ENCODE measurements at places on chromosomes 3 and 15.

DNA sequence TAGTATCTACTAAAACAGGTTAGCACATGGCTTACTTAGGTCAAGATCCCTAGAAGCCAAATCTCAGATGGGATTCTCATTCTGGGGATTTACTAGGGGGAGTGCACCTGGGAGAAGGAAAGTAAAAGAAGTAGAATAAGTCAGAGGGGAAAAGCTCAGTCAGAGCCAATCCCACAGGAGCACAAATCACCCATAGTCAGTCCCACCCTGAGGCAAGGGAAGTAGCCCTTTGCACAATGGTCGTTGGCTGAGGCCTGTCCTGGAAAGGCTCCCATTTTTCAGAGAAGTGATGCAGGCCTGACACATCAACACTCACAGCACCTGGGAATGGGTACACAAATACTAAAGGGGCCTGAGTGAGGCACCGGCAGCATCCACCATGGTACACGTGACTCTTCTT is 39.8 kb downstream of the SST start:
- DNase-seq = no peak

- DNase-seq = no peak
Measured at GRCh38 chr3:15654127-15654526, 52.6 kb downstream of the BTD start.

- DNase-seq = no peak
Measured at GRCh38 chr3:38608961-38609360, 40.5 kb downstream of the SCN5A start.

GRCh38 chr3:150407051-150407807 is 869 bp upstream of the TSC22D2 start:
- no peak for DNase-seq

DNA sequence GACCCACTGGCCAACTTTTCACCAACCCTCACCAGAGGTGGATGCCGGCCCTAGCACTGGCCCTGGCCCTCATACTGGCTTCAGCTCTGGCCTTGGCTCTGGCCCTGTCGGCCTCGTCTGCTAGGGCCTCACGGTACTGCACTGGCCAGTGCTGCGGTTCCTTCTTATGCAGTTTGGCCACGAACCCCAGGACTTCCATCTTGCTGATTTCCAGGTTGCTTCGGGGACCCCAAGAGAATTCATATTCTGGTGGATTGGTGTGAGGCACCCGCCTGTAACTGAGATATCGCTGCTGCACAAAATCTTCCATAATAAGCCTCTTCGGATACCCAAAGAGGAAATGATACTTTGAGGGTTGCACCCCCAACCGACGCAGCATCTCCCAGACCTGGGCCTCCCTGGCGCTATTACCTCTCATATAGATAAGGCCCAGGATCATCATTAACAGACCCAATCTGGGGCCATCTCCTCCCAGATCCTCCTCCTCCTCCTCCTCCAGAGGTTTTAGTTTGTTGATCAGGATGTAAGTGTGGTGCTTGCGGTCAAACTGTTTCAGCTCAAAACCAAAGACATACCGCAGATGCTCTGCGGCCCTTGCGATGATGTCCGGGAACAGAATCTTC is 883 bp downstream of the MAGEF1 start:
- DNase-seq = no peak

DNA sequence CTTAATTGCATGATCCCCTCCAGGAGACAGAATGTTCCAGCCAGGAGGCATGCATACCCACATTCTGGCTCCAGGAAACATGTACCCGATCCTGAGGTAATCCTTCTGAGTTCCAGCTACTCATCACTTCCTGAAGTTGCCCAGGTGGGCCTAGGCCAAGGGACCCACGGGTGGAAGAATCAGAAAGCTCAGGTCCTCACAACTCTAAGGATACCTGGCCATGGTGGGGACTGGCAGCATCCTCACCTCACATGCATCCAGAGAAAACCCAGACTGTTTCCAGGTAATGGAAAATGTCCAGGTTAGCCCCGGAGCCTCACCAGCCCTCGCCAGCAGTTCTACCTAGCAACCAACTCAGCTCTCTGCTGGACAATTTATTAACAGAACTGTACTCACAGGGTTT is 78.2 kb downstream of the DAPK2 start:
- DNase-seq = no peak

- DNase-seq = peak; percentile 87
Measured at GRCh38 chr3:27681249-27681748, 40.8 kb downstream of the EOMES start.

DNA sequence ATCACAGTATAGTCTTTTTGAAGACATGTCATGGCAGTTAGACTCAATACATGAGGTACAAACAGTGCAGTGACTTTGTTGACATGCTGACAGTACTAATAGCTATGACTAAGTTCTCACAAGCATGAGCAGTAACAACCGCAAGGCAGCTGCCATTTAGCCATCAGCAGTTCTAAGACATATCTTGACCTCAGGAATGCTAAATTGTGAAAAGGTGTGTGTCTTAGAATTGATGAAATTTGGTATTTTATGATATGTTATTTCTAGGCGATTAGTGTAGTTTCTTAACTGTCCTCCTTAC is 60.7 kb upstream of the FURIN start:
- no peak for DNase-seq

DNA sequence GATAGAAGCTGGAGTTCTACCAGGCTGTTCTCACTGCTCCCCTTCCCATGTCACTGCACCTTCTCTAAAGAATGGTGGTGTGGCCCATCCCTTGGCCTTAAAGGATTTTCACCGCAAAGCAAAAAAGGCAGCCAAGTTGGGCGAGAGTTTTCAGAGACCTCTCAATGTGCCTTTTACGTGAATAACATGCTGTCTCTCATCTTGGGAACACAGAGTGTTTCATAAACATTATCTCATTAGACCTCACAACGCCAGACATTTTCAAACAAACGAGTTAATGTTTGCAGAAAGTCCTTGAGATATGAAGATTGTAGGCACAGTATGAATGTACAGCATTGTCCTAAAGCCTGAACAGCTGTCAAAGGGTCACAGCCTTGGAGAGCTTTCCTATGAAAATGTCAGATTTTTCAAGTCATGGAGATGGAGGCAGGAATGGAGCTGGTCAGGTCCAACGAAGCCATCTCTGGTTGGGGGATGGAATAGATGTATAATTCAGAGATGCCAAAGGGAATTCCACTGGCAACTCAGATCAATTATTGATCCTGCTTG is 21.3 kb downstream of the TM4SF1 start:
- peak; percentile 96 for DNase-seq

- no peak for DNase-seq
Measured at GRCh38 chr15:97473627-97474026, 486.9 kb upstream of the ARRDC4 start.

- no peak for DNase-seq
Measured at GRCh38 chr3:196193133-196193735, 18.0 kb downstream of the ZDHHC19 start.

GRCh38 chr3:15629860-15630597 is 28.5 kb downstream of the BTD start:
- DNase-seq = peak; percentile 75

DNA sequence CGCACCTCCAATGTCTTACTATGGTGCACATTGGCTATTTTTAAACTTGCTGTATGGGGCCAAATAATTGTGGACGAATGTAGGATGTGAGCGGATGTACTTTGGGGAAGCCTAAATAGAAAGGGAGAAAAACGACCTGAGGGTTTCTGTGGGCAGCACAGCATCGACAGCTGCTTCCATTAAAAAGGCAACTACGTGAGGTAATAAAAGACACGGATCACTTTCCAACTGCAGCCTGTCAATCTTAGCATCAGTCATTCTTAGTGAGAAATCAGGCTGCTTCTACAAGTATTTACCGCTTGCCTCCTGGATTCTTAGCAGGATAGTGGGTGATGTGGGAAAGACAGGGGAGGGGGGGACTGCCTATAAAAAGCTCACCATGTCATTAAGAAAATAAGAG is 186.7 kb upstream of the SLC2A2 start:
- no peak for DNase-seq

- DNase-seq = peak; percentile 61
Measured at GRCh38 chr3:112303764-112304325, 9.8 kb upstream of the SLC9C1 start.

GRCh38 chr3:74267588-74268184 is 346.8 kb downstream of the CNTN3 start:
- DNase-seq = peak; percentile 41

GRCh38 chr3:183151821-183152351 is 10.6 kb downstream of the LAMP3 start:
- no peak for DNase-seq

DNA sequence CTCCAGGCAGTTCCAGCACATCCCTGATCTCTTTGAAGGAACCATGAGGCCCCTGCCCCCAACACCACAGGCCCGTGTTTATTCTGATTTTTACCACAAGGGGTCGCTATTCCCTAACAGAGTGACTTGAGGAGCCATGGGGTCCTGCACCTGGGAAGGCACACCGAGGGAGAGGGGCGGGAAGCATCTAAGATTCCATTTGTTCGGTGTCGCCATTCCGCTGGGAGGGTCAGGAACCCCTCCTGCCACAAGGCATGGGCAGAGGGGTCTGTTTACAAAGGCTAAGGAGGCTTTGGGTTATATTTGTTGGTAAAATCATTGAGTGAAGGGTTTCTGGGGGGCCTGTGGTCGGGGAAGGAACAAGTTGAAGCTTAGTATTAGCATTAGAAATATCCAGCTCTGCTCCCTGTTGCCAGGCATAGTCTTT is 77.1 kb downstream of the WDR76 start:
- DNase-seq = peak; percentile 46

- DNase-seq = peak; percentile 76
Measured at GRCh38 chr3:150763841-150764483, 993 bp upstream of the SIAH2 start.

DNA sequence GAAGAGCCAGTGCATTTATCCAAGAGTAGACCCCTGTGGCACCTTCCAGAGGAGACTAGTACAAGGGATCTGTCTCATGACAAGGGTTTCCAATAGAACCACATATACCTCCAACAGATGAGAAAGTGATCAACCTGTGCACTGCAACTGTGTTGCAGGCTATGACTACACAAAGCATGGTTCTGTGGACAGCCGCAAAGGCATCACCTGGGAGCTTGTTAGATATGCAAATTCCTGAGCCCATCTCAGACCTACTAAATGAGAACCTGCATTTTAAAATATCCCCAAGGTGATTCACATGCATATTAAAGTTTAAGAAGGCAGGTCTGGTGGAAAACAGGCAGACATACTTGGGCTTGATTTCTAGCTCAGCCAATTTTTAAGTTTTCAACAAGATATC is 368.7 kb downstream of the FOXP1 start:
- DNase-seq = no peak

- DNase-seq = no peak
Measured at GRCh38 chr3:30904996-30905395, 10.5 kb upstream of the GADL1 start.

- DNase-seq = no peak
Measured at GRCh38 chr15:100903168-100903554, 16.0 kb upstream of the LRRK1 start.

- no peak for DNase-seq
Measured at GRCh38 chr15:36332301-36332700, 247.1 kb upstream of the CDIN1 start.

DNA sequence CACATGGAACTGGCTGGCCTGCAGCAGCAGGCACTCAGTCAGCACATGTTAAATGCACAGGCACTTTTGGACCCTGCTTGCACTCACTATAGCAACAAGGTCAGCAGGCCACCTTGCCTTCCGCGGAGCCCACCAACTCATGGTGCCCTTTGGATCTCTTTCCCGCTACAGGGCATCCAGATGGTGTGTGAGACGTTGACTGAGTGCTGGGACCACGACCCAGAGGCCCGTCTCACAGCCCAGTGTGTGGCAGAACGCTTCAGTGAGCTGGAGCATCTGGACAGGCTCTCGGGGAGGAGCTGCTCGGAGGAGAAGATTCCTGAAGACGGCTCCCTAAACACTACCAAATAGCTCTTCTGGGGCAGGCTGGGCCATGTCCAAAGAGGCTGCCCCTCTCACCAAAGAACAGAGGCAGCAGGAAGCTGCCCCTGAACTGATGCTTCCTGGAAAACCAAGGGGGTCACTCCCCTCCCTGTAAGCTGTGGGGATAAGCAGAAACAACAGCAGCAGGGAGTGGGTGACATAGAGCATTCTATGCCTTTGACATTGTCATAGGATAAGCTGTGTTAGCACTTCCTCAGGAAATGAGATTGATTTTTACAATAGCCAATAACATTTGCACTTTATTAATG is 85.0 kb downstream of the TGFBR2 start:
- DNase-seq = no peak

DNA sequence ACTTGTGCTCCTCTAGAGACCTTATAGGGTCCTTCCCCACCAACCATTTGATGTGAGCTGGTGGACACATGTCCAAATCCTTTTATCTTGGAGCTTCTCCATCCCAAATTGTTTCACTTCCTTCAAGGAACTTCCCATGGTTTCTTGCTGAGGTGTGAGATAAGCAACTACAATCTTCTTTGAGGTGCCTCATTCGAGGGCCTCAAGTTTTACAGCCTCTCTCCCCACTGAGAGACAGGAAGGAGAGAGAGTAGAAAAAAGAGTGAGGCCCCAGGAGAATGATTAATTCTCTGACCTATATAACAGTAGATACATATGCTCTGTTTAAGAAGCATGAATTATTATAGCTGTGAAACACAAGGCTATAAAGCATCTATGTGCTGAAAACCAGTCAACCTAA is 70.5 kb downstream of the SUMF1 start:
- no peak for DNase-seq

DNA sequence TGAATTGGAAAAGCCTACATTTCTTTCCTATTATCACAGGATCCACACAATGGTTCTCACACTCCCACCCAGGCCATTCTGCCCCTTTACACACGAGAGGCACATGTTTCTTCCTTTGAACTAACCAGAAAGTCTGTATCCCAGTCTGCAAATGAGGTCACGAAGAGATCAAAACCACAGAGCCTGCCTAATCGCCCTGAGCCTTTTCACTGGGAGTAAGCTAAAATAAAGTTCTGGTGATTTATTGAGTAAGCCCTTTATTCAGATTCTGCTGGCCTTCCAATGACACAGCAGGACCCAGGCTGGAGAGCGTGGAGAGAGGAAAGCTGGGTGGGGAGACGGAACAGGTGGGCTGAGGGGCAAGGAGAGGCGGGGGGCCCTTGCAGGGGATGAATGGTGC is 78.7 kb downstream of the ATP1B3 start:
- DNase-seq = peak; percentile 95

DNA sequence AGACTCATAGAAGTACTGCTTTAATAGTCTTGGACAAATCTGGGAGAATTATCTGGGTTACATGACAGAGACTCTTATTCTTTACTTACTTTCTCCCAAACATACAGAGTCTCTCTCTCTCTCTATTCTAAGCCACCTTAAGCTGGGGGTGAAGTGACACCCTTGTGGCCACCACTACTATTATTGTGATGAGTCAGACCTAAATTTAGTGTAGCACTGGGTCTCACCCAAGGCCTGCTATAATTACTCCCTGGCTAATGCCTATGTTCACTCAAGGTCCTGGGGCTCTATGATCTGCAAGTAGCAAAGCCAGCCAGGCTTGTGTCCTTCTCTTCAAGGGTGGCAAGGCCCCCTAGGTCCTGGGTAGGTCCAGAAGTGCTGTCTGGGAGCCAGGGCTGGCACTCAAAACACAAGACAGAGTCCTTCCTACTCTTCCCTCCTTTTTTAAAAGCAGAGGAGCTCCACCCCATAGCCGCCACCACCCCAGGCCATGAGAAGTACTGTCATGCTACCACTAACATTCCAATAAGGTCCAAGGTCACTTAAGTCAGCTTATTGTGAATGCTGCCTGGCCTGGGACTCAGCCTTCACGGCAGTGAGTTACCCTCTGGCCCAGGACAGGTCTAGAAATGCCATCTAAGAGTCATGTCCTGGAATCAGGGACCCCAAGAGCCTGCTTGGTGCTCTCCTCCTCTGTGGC is 183.6 kb downstream of the POLQ start:
- no peak for DNase-seq

- no peak for DNase-seq
Measured at GRCh38 chr3:74314696-74315095, 299.8 kb downstream of the CNTN3 start.

GRCh38 chr3:129001806-129002572 is 885 bp downstream of the EFCC1 start:
- no peak for DNase-seq

Measured in foreskin melanocyte (primary cell).